ENCODE measurements at places on chromosomes 6 and 20.

DNA sequence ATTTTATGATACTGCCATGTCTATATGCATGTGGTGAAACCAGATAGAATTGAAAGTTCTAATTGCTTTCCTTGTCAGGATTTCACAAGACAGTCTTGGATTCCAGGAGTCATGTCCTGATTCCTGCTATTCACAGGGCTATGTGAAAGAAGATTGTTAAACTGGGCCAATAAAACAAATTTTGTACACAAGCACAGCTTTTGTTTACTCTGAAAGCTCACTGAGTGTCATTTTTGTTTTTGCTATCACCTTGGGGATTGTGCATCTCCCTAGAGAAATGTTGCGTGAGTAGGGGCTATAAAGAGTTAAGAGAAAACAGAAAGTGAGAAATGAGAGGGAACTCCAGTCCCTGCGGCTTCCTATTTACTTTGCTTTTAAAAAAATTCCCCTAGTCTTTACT, 627.5 kb downstream of the PKHD1 start:
- DNase-seq, result no peak

DNA sequence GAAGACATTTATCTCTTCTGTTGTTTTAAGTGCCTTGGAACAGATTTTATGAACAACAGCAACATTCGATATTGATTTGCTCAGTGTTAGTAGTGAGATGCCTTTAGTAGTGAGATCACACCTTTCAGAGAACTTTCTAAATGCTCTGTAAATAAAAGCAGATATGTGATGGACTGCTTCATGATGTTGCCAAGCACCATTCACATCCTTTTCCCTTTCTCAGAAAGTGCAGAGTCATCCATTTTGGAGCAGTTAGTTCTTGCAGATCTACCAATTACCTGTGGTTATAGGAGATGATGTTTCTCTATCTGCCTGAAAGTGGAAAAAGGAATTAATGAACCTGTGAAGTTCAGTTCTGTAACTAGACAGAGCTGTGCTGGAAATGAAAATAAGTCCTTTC, 27.0 kb downstream of the CBFA2T2 start:
- no peak for DNase-seq

DNA sequence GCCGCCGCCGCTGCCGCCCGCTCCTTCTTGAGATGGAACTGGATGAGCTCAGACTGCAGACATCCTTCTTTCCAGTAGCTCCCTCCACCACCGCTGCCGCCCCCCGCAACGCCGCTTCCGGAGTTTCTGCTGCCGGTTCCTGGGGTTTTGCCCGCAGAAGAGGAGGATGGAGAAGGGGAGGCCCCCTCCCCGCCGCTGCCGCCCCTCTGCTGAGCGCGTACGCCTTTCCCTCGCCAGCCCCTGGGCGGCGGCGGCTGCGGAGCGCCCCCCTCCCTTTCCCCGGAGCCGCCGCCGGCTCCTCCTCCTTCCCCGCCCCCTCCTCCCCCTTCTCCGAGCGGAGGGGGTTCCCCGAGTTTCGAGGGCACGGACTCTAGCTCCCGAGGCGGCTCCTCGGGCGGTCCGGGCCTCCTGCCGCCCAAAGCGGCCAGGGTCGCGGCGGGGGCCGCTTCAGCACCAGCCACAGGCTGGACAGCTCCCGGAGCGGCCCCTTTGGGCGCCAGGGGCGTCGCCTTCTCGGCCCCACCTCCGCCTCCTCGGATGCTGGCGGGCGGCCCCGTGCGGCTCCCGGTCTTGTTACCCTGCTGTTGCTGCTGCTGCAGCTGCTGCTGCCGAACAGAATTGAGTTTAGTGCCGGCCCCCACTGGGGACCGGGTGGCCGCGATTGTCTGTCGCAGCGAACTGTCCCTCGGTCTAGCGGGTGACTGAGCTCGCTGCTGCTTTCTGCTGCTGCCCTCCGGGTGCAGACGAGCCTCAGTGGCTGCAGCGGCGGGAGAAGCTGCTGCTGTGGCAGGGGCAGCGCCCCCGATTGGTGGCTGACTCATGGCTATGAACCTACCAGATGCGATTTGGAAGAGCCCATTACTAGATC, 3.1 kb downstream of the MTCL3 start:
- peak; percentile 8 for DNase-seq

- DNase-seq, result no peak
These were observed 12.8 kb downstream of the BHLHE23 start for GRCh38 chr20:62993856-62994494.

DNA sequence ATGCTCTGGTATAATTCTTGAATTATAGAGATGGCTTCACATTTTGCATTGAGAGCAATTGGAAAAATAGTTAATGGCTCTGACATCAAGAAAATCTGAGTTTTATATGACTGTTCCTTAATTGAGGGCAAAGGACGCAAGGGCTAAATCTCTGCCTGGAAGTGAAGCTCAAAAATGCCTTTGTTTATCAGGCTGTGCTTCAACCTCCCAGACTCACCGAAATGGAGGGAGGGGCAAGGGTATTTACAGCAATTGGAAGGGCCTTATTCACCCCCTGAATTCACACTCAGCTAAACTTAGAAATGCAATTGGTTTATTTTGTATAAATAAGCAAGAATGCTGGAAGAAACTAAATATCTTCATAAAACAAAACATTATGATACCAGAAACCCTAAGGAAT, 737.2 kb upstream of the MMS22L start:
- DNase-seq, result no peak

- no peak for DNase-seq
These were observed 140.7 kb upstream of the MCHR2 start for GRCh38 chr6:100134703-100135102.

DNA sequence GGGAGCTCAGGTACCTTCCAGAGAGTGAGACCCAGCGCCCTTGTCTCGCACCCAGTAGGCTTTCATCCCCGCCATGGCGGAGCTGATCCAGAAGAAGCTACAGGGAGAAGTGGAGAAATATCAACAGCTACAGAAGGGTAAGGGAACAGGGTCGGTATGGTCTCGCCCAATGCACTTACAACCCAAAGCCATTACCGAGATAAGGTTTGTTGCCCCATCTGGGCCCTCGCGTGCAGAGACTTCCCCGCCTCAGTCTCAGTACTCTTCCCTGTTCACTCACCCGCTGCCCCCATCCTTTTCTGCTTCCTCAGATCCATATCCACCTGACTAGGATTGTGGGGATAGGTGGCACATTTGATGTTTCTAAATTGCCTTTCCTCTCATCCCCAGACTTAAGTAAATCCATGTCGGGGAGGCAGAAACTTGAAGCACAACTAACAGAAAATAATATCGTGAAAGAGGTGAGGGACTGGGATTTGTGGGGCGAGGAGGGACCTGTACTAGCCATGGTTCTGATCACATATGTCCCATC, 449 bp downstream of the PFDN6 start:
- DNase-seq, result no peak

- DNase-seq, result no peak
These were observed 150.8 kb downstream of the TMEM200A start for GRCh38 chr6:130516604-130517003.

DNA sequence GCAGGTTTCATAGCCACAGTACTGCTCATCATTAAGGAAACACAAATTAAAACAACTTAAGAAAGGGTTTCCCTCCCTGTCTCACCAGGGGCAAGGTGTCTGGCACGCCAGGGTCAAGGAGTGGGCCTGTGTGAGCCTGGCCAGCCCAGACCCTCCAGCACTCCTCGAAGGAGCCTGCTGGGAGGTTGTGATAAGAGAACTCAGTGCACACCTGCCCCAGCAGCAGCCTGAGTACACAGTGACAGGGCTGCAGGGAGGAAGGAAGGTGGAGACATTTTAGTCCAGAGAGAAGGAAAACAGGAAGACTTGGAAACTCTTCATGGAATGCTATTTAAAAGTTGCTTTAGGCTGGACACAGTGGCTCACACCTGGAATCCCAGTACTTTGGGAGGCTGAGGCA, 14.1 kb downstream of the NINL start:
- no peak for DNase-seq

- DNase-seq, result no peak
These were observed 358.4 kb upstream of the SOX4 start for GRCh38 chr6:21235162-21235561.

- no peak for DNase-seq
These were observed 211.9 kb upstream of the RNF24 start for GRCh38 chr20:4227085-4227821.

DNA sequence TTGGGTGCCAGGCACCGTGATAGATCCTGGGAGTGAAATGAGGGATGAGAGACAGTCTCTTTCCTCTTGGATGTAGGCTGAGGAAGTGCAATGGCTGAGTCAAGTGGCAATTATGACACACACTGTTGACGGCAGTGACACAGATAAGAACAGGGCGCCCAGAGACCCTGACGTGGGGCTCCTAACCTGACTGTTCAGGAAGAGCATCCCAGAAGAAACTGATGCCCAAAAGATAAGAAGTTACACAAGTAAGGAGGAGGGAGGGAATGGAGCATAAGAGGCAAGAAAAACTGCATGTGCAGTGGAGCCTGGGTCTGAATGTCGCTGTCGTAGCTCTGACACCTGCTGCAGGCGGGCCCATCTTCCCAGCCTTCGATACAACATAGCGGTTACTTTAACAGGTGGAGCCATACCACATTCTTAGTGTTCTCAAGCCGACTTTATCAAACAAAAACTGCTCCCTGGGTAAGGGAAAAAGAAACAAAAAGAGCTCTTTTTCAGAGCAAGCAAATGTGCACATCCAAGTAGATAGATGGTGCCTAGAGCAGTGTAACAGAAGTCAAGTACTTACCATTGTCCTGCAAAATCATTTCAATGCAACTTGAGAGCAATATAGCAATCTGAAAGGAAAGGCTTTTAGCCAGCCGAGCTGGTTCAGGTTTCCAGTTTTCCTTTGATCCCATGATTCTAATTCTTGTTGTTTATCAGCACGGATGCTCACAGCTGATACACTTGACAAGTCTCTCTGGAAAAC, 463.9 kb upstream of the JARID2 start:
- DNase-seq, result no peak

DNA sequence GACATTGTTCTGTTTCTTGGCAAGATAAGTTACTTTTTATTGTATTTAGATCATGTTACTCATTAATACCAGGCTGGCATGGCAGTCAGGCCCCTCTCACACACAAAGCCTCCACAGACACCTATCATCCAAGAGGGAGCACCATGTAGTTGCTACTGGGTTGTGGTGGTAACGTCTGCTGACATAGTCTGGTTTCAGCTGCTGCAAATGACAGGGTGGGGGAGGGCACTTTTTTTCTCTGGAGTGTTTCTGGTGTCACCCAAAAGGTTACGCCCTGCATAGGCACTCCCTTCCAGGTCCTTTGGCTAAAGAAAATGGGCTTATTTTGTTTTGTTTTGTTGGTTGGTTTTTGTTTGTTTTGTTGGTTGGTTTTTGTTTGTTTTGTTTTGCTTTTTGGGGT, 236.4 kb upstream of the RIMS1 start:
- no peak for DNase-seq

- no peak for DNase-seq
These were observed 46.0 kb downstream of the STX7 start for GRCh38 chr6:132466952-132467351.

DNA sequence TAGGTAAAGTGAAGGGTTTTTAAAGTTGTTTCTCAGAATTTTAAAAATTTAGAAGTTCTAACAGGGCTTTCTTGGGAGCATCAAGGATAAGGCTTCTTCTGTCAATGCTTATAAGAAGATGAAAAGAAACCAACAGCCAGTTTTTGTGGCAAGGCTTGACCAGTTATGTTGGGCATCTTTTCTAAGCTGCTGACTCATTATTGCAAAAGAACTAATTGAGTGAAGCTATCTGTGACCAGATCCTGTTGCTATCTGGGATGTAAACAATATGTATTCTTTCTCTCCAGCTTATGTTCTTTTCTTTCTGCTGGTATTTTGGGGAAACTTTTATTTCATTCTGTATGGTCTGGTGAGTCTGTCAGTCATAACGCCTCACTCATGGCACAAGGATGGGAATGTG, 643.8 kb downstream of the HDGFL1 start:
- DNase-seq, result no peak

DNA sequence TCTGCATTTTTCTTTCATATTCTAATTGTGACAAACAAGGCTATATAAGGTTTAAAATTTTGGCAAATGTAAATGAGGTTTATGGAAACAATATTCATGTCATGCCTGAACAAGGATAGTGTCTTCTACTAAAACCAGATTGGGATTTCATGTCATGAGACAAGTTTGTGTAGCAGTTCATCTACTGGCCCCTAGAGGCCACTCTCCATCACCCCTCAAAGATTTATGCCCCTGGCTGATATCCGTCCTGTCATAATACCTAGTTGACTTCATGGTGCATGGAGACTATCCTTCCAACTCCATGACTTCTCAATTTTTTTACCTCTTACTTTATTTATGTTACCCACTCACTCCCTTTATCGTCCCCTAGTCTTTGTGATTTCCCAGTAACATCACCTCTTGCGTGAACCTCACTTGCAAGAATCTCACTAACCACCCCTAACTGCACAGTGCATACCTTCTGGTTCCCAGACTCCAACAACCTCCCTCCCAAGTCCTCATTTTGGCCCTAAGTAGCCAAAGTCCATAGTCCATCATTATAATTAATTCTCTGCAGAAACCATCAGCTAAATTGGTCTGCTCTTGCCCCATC, 179.8 kb downstream of the TASP1 start:
- no peak for DNase-seq

- no peak for DNase-seq
These were observed 10.3 kb upstream of the ERVFRD-1 start for GRCh38 chr6:11121851-11122250.

GRCh38 chr6:8336406-8337057, 98.8 kb downstream of the SLC35B3 start:
- no peak for DNase-seq

GRCh38 chr6:12893036-12893435, 176.5 kb downstream of the PHACTR1 start:
- no peak for DNase-seq

- DNase-seq, result no peak
These were observed 34.0 kb downstream of the EYA2 start for GRCh38 chr20:46928580-46929132.

- DNase-seq, result no peak
These were observed 21.5 kb downstream of the NOL4L start for GRCh38 chr20:32563311-32564272.

- DNase-seq, result no peak
These were observed 31.7 kb upstream of the RAB22A start for GRCh38 chr20:58277578-58278472.

DNA sequence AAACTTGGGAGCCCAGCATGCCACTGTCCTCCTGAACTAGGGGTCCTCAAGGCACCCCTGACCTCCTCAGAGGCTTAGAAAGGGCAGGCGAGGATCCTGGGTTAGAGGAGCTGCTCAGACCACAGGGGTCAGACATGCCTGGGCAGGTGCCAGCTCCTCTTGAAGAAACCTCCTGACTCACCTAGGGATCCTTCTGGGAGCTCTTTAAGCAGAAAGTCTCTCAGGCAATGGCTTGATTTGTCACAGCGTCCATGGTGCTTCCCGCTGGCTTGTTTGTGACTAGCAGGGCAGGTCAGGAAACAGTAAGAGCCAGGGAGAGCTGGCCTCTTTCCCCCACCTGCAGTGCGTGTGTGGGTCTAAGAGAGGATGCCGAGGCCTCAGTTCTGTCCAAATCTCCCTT, 174.5 kb upstream of the SNX9 start:
- no peak for DNase-seq

All from stimulated activated CD8-positive, alpha-beta memory T cell treated with anti-CD3 and anti-CD28 coated beads, Interleukin-4, amount 100 ng/mL, for 1 hour (primary cell).